Ascending aorta (tissue), 2 donors: ENCODE measurements at places on chromosomes 16 and 17. TPM values are rescaled to one million over a fixed set of nuclear protein-coding genes. Genes with fewer than 3 reads are reported as not detected.

DNA sequence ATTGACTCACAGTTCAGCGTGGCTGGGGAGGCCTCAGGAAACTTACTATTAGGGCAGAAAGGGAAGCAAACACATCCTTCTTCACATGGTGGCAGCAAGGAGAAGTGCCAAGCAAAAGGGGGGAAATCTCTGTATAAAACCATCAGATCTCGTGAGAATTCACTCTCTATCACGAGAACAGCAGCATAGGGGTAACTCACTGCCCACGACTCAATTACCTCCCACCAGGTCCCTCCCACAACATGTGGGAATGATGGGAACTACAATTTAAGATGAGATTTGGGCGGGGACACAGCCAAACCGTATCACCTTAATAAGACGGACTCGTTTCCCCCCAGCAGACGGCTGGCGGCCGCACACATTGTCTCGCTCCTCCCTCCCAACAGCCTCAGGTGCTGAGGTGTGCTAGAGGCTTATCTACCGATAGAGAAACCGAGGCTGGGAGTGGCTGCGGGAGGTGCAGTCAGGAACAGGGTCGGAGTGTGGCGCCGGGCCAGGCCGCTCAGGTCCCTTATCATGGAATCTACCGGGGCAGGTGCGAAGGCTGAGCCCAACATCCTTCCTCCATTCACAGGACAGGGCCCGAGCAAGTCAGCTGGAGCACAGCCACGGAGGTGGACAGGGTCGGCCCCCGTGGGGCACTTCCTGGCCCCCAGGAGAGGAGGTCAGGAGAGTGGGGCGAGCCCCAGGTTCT is 4.9 kb upstream of the ZG16B start:
- DNase-seq, result peak; percentile 53
- no peaks in the 10 kb centered on the region for H3K36me3 ChIP-seq
- H3K4me3 ChIP-seq, result no peak overlapping the region
- no peaks in the 10 kb centered on the region for H3K27me3 ChIP-seq
- H3K27ac ChIP-seq, result no peak overlapping the region
- H3K4me1 ChIP-seq, result no peaks in the 10 kb centered on the region

DNA sequence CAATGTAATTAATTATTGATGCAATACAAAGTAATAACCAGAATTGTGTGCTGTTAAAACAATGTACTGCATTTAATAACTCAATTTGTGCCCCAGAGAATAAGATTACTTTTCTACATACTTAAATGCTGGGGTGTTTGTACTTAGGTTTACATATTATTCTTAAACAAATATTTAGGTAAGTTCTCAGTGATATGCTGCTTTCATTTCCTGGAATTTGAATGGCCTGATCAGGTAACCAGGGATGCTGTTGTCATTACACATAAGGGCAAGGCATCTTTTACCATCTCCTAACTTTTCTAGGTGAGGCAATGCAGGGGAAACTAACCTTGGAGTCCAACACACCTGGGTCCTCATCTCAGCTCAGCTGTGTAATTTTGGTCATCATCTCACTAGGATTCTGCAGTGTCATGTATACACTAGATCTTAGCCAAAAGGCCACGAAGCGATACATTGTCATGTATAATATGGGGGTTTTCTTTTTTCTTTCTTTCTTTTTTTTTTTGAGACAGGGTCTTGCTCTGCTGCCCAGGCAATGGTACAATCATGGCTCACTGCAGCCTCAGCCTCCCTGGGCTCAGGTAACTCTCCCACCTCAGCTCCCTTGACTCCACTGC is 45.2 kb downstream of the MYO1D start:
- no peak overlapping the region for H3K4me3 ChIP-seq
- H3K4me1 ChIP-seq, result no peaks in the 10 kb centered on the region
- no peaks in the 10 kb centered on the region for H3K27me3 ChIP-seq
- H3K27ac ChIP-seq, result peak overlapping the region; percentile 1

GRCh38 chr17:64064331-64064730 is 43.9 kb upstream of the ICAM2 start:
- H3K4me3 ChIP-seq, result no peak overlapping the region
- DNase-seq, result no peak
- no peaks in the 10 kb centered on the region for H3K27me3 ChIP-seq
- H3K36me3 ChIP-seq, result peaks cover 10% of the 10 kb centered on the region
- H3K4me1 ChIP-seq, result no peaks in the 10 kb centered on the region
- H3K27ac ChIP-seq, result no peak overlapping the region

DNA sequence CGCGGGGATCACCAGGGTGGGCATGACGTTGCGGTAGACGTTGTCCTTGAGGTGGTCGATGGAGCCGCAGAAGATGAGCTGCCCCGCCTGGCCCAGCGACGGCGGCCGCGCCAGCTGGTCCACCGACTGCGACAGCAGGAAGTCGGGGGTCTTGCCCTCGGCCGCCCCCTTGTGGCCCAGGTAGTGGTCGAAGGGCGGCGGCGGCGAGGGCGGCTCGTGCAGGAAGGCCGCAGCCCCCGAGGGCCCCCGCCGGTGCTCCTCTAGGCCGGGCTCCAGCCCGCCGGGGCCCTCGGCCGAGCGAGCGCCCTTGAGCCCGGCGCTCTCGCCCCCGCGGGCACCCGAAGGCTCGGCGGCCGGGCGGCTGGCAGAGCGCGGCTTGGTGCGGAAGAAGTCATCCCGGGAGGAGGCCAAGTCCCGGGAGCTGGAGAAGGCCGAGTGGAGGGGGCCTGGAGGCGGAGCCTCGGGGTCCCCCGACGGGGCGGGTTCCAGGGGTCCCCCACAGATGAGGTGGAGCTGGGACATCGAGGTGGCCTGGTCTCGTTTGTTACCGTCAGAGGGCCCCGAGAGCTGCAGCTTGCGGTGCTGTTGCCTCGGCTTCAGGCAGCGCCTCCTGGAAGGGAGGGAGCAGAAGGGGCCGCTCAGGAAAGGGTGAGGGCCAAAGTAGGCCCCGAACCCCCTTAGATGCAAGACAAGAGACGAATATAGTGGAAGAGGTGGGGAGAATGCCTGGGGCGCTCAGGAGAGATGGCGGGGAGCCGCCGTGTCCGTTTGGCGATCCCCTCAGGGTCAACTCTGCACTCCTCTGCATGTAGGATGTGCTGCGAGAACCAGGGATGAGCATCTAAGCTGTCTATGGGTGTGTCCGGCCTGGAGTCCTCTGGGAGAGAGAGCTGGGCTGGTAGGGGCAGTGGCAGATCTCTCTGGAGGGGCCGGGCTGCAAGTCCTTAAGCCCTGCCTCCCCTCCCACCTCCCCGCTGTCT is 8.8 kb downstream of the FAM171A2 start:
- peaks cover 23% of the 10 kb centered on the region for H3K36me3 ChIP-seq
- peak overlapping the region; percentile 33 for H3K4me3 ChIP-seq
- no peak for DNase-seq
- H3K27me3 ChIP-seq, result no peaks in the 10 kb centered on the region

TNFSF12 gene
- total RNA-seq, result 88.6 TPM

DNA sequence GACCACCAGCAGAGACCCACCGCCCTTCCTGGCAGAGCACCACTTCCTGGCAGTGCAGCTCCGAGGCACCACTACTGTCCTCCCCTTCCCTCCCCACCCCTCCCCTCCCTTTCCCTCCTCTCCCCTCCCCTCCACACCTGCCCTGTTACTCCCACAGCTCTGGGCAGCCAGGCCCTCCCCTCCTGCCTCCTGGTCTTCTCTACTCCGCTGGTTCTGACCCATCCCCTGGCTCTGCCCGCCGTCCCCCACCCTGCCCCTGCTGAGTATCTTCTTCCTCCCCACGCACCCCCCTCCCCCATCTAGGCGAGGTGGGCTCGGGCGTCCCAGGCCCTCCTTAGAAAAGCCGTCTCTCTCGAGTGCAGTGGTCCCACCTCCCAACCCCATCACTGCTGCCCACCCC is 77.7 kb downstream of the AMFR start:
- H3K27me3 ChIP-seq, result no peaks in the 10 kb centered on the region
- no peaks in the 10 kb centered on the region for H3K4me1 ChIP-seq
- no peak for DNase-seq
- H3K36me3 ChIP-seq, result no peaks in the 10 kb centered on the region
- H3K27ac ChIP-seq, result no peak overlapping the region

GRCh38 chr16:71426069-71426879 is 15.6 kb downstream of the TLE7 start:
- no peak for DNase-seq
- no peaks in the 10 kb centered on the region for H3K27me3 ChIP-seq
- H3K27ac ChIP-seq, result no peak overlapping the region
- H3K4me1 ChIP-seq, result no peaks in the 10 kb centered on the region
- no peaks in the 10 kb centered on the region for H3K36me3 ChIP-seq
- H3K4me3 ChIP-seq, result no peak overlapping the region

MYH11 gene
- total RNA-seq, result 694 TPM

DNA sequence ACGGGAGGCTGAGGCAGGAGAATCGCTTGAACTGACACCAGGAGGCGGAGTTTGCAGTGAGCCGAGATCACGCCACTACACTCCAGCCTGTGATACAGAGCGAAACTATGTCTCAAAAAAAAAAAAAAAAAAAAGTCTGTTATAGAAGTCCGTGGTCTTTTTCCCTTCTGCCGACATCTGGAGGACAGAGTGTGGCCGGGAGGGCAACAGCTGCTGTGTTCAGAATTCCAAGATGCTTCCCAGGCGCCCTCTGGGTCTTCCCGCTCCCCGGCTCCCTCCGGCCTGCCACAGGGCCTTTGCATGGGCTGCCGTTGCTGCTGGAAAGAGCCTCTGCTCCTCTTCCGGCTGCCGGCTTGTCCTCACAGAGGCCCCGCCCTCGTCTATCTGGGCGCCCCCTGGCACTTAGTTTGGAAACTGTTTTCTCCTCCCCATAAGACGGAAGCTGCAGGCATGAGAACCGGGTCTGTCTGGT is 2.4 kb upstream of the CACNA1H start:
- H3K27me3 ChIP-seq, result peaks cover 13% of the 10 kb centered on the region
- H3K27ac ChIP-seq, result no peak overlapping the region
- peaks cover 6% of the 10 kb centered on the region for H3K4me1 ChIP-seq

DNA sequence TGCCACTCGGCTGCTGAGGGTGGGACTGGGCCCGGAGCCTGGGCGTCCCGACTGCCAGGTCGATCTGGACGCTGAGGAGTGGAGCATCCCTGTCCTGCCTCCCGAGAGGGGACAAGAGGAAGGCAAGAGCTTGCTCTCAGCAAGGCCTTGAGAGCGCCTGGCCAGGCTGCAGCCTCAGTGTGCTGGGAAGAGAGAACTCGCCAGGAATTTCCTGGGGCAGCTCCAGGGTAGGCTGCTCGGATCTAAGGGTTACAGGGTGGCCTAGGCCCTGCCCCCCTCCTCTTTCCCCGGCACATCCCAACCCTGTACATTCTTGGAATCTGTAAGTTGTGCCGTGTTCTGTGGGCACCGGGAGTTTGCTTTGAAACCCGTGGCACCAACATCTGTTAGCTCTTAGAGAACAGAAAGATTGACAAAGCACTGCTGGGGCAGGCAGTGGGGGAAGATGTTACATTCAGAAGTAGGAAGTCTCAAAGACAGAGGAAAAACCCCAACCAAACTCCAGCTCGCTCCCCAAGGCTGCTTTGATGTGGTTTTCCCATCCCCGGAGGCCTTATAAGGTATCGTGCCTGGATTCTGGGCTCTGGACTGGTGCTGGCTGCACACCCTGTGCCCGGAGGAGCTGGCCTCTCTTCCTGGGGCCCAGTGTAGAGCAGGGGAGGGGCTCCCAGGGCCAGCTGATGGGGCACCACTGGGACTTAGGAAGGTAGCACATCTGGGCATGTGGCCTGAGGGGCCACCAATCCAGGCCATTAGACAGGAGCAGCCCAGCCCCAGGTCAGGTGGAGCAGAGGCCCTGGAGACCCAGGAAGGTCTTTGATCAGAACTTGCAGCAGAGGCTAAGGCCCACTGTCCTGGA is 55.2 kb downstream of the NKD1 start:
- peak overlapping the region; percentile 36 for H3K4me3 ChIP-seq
- DNase-seq, result peak; percentile 84
- peak overlapping the region; percentile 93 for H3K27ac ChIP-seq

- peaks cover 9% of the 10 kb centered on the region for H3K4me1 ChIP-seq
- no peak overlapping the region for H3K4me3 ChIP-seq
- H3K27ac ChIP-seq, result peak overlapping the region; percentile 51
- H3K36me3 ChIP-seq, result no peaks in the 10 kb centered on the region
- DNase-seq, result no peak
- no peaks in the 10 kb centered on the region for H3K27me3 ChIP-seq
Observed at GRCh38 chr17:17030515-17031211, 11.6 kb upstream of the MPRIP start.

EPX gene
- not detected for total RNA-seq

- no peaks in the 10 kb centered on the region for H3K36me3 ChIP-seq
- no peak overlapping the region for H3K4me3 ChIP-seq
- DNase-seq, result no peak
- no peaks in the 10 kb centered on the region for H3K4me1 ChIP-seq
Observed at GRCh38 chr16:66275775-66276428, 90.6 kb upstream of the CDH5 start.

GRCh38 chr17:43787728-43788127 is 7.5 kb downstream of the CFAP97D1 start:
- no peak overlapping the region for H3K4me3 ChIP-seq
- no peaks in the 10 kb centered on the region for H3K27me3 ChIP-seq
- H3K4me1 ChIP-seq, result no peaks in the 10 kb centered on the region
- DNase-seq, result no peak
- no peaks in the 10 kb centered on the region for H3K36me3 ChIP-seq
- H3K27ac ChIP-seq, result no peak overlapping the region

- no peaks in the 10 kb centered on the region for H3K27me3 ChIP-seq
- H3K27ac ChIP-seq, result no peak overlapping the region
- H3K4me1 ChIP-seq, result no peaks in the 10 kb centered on the region
- no peak for DNase-seq
- peaks cover 46% of the 10 kb centered on the region for H3K36me3 ChIP-seq
- H3K4me3 ChIP-seq, result no peak overlapping the region
Observed at GRCh38 chr17:19938736-19939135, 38.9 kb downstream of the AKAP10 start.

MPDU1 gene
- total RNA-seq, result 157 TPM

- no peaks in the 10 kb centered on the region for H3K27me3 ChIP-seq
- no peak overlapping the region for H3K4me3 ChIP-seq
- DNase-seq, result no peak
- H3K27ac ChIP-seq, result no peak overlapping the region
- H3K4me1 ChIP-seq, result no peaks in the 10 kb centered on the region
- H3K36me3 ChIP-seq, result no peaks in the 10 kb centered on the region
Observed at GRCh38 chr17:343211-343610, 9.4 kb downstream of the RPH3AL start.

SSTR5 gene
- total RNA-seq, result not detected
